Esophagus muscularis mucosa (tissue), 4 donors: ENCODE measurements at places on chromosomes 1 and 21. TPM values are rescaled to one million over a fixed set of nuclear protein-coding genes. Genes with fewer than 3 reads are reported as not detected.

- no peak for DNase-seq
These were observed 41.7 kb downstream of the SYT6 start for GRCh38 chr1:114111731-114112641.

- DNase-seq, result no peak
These were observed 19.5 kb upstream of the OR6N2 start for GRCh38 chr1:158800526-158800925.

DNA sequence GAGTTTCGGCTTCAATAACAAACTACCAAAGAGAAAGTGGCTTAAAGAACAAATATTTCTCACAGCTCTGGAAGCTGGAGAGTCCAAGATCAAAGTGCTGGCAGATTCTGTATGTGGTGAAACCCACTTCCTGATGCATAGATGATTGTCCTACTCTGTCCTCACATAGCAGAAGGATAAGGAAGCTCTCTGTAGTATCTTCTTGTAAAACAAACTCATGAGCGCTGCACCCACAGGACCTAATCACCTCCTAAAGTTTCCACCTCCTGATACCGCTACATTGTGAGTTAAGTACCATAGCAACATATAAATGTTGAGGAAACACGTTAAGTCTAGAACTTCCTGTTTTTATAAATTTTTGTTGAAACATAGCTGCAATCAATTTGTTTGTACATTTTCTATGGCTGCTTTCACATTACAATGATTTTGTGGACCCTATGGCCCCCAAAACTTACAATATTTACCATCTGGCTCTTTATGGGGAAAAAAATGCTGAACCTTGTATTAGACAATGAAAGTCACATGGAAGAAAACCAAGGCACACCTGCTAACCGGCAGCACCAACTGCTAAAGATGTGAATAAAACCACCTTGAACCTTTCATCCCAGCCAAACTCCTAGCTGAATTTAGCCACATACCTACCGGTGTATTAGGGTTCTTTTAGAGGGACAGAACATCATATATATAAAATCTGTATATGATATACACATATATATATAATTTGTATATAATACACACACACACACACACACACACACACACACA is 1423.4 kb downstream of the NCAM2 start:
- no peak for DNase-seq

- no peak for DNase-seq
These were observed 90.2 kb upstream of the VCAM1 start for GRCh38 chr1:100629391-100629790.

DNA sequence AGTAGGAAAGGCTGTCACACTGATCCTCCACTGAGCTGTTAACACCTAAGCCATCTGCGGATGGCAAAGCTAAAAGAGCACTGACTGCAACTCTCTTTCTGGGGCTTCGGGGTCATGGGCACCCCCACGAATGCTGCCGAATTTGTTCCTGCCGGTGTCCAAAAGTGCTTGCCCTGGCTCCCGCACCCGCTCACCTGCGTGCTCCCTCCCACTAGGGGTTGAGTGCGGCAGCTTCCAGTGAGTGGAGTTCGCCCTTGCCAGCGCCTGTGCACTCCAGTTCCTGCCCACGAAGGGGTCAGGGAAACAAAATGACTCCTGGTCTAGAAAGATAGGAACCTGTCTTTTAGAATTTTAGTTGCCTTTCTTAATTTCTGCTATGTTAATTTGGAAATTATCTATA is 78.7 kb downstream of the IFI44 start:
- DNase-seq, result no peak

DNA sequence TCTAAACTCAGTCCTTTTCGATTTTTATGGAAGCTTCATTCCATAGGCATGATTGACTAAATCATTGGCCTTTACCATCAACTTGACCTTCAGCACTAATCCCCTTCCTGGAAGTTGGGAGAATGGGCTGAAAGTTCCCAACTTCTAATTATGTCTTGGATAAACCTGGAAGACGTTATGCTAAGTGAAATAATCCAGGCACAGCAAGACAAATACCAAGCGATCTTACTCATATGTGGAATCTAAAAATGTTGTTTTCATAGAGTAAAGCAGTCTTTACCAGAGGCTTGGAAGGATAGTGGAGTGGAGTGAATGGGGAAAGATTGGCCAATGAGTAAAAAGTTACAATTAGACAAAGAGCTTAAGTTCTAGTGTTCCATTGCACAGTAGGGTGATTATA is 1453.2 kb downstream of the PLA2G4A start:
- no peak for DNase-seq

GRCh38 chr1:145912128-145912641 is 2.3 kb upstream of the ITGA10 start:
- DNase-seq, result no peak

- no peak for DNase-seq
These were observed 14.1 kb downstream of the PEA15 start for GRCh38 chr1:160219062-160219929.

DNA sequence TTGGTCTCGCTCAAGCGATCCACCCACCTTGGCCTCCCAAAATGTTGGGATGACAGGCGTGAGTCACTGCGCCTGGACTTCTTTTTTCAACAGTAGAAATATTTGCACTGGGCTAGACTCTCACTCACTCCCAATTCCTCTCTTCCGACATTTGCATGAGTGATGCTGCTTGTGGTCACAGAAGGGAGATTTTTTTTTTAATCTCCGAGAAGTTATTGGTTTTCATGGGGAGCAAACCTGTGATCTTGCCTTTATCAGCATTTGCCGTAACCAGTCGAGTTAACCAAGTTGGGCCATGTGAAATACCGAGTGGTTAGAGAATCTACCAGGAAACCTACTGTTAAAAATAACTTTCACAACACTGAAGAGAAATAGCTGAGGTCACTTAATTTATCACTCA is 21.1 kb downstream of the ERG start:
- DNase-seq, result no peak

DNA sequence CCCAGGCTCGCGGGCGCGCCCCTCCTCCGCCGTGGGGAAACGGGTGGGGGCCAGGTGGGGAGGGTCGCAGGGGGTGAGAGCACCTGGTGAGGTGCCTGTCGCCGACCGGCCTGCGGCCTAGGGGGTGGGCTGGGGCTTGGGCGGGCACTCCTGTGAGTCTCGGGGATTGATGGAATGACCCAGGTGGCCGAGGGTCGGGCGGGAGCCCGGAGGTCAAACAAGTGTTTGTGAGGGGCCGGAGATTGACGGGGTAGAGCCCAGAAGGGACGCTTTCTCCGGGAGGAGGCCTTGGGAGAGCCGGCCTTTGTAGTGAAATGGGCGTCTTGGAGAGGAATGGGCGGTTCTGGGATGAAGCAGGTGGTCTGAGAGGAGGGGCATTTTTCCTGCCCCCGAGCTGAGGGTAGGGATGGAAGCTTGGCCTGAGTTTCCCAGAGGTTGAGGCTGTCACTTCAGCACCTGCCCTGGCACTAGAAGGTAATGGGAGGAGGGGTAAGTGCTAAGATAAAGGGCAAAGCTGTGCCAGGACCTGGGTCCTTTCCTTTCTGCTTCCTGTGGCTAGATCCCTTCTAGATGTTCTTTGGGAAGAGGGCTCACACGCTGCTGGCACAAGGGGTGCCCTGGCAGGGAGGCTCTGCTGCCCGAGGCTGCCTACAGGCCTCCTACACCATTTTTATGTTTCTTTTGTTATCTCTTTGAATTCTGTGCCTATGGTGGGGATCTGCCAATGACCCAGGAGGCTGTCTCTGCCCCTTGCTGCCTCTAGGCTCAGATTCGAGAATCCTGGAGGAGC is 56.1 kb downstream of the NDUFS5 start:
- no peak for DNase-seq

DNA sequence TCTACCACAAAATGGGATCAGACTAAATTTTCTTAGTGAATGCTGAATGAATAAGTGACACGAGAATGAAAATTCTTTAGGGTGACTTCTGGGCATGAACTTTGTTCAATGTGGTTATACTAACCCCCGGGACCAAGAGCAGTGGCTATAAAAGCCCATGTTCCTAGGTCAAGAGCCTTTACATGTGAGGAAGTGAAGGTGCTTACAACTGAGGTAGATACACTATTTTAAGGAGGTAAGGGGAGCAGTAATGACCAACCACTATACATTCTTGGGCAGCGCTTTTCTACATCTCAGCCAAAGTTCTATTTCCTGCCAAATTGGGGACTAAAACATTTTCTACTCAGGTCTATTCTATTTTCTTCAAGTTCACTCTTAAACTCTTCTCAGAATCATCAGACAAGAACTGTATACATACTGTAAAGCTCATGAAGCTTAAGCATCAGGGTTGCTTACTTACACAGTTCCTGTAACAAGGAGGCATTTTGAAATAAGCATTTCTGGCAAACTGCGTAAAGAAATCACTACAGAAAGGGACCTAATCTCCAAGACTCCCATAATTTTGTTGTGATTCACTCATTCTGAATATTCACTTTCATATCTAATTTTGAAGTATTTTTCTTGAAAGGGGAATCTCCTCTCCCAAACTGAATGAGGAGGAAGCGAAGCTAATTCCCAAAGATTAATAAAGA is 8.5 kb upstream of the ARHGAP29 start:
- DNase-seq, result no peak

DNA sequence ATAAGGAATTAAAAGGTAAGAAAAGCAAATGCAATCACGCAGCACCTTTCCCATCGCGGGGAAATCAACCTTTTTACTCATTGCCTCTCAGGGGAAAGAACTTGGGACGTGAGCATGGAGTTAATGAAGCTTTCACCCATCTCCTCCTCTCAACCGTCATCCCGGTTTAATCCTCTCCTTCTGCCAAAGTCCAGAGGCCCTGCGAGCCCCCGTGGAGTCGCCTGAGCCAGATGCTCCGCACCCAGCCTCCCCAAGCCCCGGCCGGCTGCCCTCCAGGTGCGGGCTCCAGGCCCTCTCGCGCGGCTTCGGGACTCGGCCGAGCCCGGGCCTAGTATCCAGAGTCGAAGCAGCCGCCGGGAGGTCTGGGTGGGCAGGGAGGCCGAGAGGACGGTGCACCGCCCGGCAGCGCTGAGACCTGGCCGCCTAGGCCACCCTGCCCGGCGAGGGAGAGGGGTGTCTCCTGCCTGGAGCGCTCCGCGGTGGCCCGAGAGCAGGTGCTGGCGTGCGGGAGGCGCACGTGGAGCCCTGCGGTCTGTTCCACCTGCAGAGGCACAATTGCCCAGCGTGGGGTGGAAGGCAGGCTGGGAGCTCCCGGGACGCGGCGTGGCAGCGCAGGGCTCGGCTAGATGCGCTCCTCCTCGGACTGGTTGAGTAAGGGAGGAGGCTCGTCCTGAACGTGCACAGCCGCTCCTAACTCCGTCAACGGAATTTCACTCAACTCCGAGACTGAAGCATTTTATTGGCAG is 218.5 kb downstream of the SDCCAG8 start:
- DNase-seq, result no peak

DNA sequence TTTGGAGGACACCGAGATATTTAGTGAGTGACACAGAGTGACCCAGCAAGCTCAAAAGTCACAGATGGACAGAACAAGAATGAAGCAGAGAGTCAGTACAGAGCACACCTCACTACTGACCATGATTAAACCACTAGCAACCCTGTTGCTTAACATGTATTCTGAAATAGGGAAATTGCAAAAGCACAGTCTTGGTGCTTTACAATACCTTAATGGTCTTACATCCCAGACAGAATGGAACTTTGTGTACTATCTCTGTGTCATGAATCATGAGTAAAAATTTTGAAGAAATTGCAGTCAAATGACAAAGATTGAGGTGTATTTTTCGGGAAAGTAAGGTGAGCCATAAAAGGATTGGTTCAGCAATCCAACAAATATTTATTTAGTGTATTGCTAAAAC is 2.7 kb upstream of the SAMSN1 start:
- no peak for DNase-seq

DNA sequence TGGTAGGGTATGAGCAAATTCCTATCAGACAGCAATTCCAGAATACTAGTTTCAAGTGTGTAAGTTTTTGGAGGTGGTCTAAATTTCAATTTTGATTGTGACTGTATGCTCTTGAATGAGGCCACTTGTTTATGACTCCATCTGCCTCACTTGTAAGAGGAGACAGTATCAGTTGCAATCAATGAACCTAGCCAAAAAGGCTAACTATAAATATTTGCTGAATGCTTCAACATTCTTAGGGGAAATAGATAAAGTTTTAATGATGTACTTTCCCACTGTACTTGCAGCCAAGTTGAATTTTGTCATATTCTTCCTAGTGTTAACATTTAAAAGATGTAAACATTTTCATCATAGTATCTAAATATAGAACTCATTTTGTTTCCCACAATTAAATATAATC is 32.1 kb upstream of the RWDD3 start:
- no peak for DNase-seq

GRCh38 chr1:11611638-11612327 is 42.4 kb downstream of the FBXO2 start:
- no peak for DNase-seq

DNA sequence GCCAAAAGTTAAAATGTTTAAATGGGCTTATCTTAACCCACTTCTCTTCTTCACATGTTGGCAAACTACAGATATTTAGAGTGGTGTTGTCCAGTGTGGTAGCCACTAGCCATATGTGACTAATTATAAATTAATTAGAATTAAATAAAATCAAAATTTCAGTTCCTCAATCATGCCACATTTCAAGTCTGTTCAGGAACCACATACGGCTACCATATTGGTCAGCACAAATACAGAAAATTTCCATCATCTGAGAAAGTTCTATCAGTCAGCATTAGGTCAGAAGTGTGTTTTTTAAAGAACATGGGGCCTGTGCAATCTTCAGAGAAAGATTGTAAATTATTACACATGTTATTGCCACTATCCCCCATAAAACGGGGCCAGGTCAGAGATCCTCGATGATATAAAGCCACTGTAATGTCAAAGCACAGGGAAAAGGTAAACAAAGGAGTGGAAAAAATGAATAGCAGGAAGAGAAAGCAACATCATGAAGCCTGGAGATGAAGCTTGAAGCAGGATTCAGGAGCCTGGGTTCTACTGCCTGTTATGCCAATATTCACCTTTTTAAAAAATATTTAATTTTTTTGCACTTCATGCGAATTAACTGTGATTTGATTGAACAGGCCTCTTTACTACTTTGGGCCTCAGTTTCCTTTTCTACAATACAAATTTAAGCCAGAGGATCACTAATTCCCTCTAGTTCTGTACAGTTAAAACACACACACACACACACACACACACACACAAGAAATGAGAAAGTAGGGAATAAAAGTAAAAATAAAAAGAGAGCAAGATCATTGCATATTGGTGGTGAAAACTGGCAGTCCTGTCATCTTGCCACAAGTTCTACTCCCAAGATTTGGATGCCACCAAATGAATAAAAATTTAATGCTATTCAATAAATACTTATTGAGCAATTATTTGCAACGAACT is 2.3 kb downstream of the RSBN1 start:
- DNase-seq, result no peak

- no peak for DNase-seq
These were observed 18.1 kb downstream of the CFAP74 start for GRCh38 chr1:1985375-1986050.

The MAP10 gene
- total RNA-seq, result 1.0 TPM

The PCP4L1 gene
- total RNA-seq, result 4.3 TPM

The WNT3A gene
- not detected for total RNA-seq

The RNU1-4 gene
- not detected for total RNA-seq

The MROH7 gene
- 16.4 TPM for total RNA-seq

The LMX1A gene
- total RNA-seq, result 0.32 TPM

The ZDHHC18 gene
- 31.7 TPM for total RNA-seq

The LORICRIN gene
- total RNA-seq, result not detected
